Type B pancreatic cell (in vitro differentiated cells): ENCODE measurements at places on chromosomes 6 and 20. TPM values are rescaled to one million over a fixed set of nuclear protein-coding genes. Genes with fewer than 3 reads are reported as not detected.

DNA sequence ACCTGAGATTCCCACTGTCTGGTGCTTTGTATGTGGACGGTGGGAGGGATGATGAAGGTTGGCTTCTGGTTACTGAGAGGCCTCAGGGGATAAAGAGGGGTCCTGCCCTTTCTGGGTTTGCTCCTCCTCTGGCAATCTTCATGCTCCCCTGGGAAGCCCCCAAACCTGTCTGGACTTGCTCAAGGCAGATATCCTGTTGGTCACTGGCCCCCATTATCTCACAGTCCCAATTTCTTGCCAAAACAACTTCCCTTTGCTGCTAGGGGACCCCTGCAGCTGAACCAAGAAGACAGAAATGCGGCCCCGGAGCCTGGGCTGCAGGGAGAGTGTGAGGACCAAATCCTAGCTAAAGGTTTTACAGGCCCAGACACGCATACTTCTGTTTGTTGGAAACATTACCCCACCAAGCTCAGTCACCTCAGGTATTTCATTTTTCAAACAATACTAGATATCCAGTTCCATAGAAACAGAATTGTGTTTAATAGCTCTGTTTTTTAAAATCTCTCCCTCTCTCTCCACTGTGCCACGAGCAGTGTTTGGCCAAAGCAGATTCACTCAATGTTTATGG, 63.4 kb upstream of the MRPS10 start:
- no peak for DNase-seq

The C6orf163 gene
- 3.3 and 4.7 TPM in 2 replicates for total RNA-seq

- DNase-seq: no peak
Observed at GRCh38 chr20:23624324-23624691, 13.4 kb downstream of the CST3 start.

DNA sequence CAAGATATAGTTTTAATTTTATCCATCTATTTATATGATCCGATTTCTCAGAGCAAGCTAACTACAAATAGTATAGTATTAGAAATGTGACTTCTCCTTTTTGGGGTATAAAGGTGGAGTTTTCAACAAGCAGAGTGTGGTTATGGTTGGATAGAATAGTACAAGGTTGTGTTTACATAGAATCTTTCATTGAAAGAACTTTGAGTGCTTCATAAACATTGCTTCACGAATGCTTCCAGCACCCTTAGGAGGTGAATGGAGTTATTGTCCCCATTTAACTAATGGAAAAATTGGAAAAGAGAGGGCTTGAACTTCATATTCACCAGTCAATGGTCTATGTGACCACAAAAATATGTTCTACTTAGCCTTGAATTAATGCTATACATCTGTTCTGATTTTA, 134.1 kb upstream of the CITED2 start:
- DNase-seq: no peak

DNA sequence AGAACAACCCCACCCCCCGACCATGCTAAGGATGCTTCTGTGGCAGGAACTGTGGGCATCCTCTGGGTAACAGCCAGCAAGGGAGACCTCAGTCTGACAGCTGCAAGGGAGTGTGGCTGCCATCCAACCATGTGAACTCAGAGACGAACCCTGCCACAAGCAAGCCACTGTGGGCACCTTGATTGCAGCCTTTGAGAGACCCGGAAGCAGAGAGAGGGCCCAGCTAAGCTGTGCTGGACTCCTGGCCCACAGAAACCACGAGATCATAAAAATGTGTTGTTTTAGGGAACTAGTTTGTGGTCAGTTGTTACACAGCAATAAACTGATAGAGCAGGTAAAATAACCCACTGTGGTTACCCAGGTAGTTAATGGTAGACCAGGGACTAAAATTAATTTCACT, 414.6 kb downstream of the CDH26 start:
- no peak for DNase-seq

DNA sequence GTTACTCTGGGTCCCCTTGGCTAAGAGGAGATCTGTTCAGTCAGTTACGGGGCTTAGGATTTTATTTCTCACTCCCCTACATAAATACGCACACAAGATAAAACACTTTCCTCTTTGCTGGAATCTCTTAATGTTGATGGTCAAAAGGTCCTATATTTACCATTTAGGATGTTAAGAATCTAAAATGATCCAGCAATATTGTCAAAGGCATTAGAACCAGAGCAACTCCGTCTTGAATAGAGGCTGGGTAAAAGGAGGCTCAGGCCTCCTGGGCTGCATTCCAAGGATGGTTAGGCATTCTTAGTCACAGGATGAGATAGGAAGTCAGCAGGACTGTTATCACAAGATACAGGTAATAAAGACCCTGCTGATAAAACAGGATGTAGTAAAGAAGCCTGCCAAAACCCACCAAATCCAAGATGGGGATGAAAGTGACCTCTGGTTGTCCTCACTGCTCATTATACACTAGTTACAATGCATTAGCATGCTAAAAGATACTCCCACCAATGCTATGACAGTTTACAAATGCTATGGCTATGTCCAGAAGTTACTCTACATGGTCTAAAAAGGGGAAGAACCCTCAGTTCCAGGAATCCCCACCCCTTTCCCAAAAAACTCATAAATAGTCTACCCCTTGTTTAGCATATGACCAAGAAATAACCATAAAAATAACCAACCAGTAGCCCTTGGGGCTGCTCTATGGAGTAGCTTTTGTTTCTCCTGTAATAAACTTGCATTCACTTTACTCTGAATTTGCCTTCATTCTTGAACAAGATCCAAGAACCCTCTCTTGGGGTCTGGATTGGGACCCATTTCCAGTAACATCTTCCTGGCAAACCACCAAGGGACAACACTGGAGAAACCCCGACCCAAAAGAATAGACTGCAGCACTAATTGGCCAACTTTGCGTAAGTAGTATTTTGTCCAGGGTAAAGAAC, 107.5 kb downstream of the DTNBP1 start:
- DNase-seq: no peak

GRCh38 chr6:107656401-107656800, 166.5 kb downstream of the SOBP start:
- no peak for DNase-seq

The BIRC7 gene
- 1.2 TPM in 1 of 2 replicates, not detected in the other for total RNA-seq

DNA sequence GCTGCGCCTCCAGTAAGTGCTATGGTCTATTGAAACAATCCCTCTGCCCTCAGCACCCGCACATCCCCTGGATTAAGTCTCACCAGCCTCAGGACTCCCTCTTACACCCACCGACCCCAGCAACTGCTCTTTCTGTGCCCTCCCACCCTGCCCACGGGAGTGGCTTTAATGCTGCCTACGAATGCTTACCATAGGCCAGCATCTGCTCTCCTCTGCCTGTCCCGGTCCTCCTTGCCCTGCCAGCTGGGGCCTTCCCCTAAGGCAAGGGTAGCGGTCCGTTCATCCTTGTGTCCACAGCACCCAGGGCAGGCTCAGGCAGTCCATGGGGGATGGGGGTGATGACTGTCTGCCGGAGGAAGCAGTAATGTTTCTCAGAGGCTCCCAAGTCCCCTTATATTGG, 4.1 kb downstream of the EBF4 start:
- DNase-seq: peak; percentile 60

GRCh38 chr20:19779634-19780033, 21.6 kb downstream of the RIN2 start:
- no peak for DNase-seq

- DNase-seq: no peak
Observed at GRCh38 chr6:121760745-121761144, 325.3 kb downstream of the GJA1 start.

DNA sequence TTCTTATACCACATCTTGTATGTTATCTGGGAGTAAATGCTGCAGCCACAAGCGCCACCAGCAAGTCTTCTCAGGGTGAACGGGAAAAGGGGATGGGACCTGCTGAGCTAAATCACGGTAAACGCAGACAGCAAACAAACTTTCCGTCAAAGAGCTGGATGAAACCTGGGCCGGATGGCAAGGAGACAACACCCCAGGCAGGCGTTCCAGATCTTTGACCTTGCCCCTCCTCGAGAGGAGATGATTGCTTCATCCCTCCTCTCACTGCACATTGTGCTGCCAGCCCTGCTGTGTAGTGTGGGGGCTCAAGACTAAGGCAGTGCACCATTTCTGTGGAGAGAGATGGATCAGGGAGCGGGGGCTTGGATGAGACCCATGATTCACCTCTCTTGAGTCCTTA, 9.8 kb downstream of the RAET1E start:
- DNase-seq: no peak

DNA sequence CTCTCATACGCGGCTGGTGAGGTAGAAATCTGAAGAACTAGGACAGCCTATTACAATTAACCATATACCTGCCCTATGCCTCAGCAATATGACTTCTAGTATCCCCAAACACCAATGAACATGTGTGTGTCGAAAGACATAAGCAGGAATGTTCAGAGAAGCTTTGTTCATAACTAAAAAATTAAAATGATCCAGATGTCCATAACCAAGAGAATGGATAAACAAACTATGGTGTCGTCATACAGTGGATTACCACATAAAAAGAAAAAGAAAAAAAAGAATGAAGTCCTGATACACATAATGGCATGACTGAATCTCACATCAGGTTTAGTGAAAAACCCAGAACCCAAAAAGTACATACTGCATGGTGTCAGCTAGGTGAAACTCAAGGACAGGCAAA, 73.9 kb downstream of the MDN1 start:
- DNase-seq: no peak

DNA sequence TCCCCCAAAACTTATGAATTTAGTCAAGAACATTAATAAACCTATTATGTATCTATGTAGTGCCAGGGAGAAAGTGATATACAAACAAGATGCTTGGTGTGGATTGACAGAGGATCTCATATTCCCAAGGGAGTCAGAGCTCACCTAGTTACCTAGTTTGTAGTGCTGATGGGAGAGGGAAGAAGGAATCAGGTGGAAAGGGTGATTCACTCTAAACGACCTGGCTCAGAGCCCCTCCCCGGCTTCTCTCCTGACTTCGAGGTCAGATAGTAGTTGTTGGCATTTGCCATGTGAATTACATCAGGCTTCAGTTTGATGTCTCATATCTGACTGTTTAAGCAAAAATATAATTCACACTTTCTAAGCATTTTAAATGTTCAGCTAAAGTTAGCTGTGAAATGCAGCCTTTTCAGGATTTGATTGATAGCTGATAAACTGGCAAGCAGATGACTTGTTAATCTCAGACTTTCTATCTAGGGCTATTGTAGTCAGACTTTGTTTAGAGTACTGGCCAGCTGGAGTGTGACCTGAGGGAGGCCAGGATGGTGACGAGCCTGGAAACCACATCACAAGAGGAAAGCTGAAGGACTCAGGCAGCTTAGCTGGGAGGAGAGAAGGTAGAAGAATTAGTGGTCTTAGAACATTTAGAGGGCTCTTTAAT, 123.7 kb downstream of the AKAP7 start:
- no peak for DNase-seq

DNA sequence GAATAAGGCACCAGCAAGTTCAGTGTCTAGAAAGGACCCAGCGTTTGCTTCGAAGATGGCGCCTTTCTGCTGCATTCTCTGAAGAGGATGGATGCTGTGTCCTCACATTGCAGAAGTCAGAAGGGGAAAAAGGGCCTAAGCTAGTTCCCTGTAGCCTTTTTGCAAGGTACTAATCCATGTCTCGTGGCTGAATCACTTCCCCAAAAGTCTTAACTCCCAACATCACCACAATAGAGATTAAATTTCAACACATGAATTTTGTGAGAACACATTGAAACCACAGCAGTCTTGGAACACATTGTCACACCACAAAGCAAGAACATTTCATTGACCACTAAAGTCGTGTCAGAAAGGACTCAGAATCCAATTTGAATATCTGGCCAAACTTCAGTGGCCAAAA, 42.1 kb downstream of the KLHL31 start:
- DNase-seq: no peak

The HFE gene
- total RNA-seq: 2.2 and 2.6 TPM in 2 replicates
